ENCODE measurements at places on chromosomes 3 and 15. TPM values are rescaled to one million over a fixed set of nuclear protein-coding genes. Genes with fewer than 3 reads are reported as not detected.

DNA sequence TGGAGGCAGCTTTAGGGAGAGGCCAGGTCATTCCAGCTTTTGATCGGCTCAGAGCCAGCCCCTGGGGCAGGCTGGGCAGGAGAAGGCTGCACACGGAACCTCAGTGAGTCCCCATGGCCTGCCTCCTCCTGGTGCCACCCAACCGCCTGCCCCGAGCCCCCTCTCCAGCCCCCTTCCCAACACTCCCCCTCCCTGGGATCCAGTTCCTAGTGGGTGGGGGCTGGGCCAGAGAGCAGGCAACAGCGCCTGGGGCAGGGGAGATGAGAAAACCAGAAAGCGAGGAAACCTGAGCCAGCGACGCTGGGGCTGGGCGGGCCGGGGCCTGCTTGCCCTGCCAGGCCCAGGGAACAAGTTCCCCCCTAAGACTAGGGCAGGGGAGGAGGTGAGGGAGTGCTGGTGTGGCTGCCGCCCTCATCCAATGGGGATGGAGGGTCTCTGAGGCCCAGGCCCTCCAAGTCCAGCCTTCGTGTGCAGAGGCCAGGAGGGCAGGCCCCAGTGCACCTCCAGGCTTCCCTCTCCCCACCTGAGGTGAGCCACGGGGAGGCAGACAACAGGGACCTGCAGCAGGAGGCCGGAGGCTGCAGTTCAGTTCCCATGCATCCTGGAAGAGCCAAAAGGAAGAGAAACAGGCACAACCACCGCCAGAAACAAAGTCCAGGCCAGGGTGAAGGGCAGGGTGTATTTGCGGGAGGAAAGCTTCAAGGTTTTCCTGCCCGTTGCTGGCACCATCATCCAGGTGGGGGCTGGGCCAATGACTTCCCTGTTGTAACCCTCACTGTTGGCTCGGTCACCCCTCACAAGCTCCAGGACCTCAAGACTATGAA, 4.0 kb upstream of the SEMA3F start:
- H3K4me1 ChIP-seq: peaks cover 5% of the 10 kb centered on the region
- peaks cover 22% of the 10 kb centered on the region for H3K27me3 ChIP-seq
- no peak for DNase-seq
- H3K27ac ChIP-seq: no peak overlapping the region
- H3K36me3 ChIP-seq: no peaks in the 10 kb centered on the region
- H3K4me3 ChIP-seq: no peak overlapping the region

DNA sequence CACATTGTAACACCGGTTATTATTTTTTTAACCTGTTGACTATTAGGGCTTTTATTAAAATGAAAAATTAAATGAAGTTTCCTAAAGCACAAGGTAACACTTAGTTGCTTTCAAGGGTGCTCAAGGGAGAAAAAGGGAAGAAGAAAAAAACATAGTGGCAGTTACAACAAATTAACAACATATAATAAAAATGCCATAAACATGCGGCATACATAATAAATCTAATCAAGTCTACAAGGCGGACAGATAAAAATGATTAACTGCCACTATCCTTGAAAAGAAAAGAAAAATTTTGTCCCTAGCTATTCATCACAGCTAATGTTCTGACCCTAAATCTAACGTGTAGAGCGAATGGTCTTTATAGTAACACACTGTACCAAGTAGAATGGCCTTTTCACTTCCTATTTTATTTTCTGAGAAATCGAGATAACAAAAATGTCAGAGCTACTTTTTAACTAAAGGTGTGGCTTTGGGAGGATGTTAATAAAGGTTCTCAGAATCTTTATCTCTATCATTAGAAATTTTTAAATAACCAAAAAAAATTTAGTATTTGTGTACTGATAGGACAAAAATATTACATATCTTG, 194.9 kb downstream of the FOXP1 start:
- H3K27ac ChIP-seq: peak overlapping the region; percentile 5
- no peaks in the 10 kb centered on the region for H3K27me3 ChIP-seq
- H3K4me3 ChIP-seq: no peak overlapping the region
- peaks cover 66% of the 10 kb centered on the region for H3K4me1 ChIP-seq
- DNase-seq: no peak

- DNase-seq: no peak
- H3K4me1 ChIP-seq: peaks cover 35% of the 10 kb centered on the region
- no peak overlapping the region for H3K27ac ChIP-seq
- H3K4me3 ChIP-seq: no peak overlapping the region
- no peaks in the 10 kb centered on the region for H3K27me3 ChIP-seq
Measured at GRCh38 chr15:92825985-92826384, 74.1 kb upstream of the CHD2 start.

DNA sequence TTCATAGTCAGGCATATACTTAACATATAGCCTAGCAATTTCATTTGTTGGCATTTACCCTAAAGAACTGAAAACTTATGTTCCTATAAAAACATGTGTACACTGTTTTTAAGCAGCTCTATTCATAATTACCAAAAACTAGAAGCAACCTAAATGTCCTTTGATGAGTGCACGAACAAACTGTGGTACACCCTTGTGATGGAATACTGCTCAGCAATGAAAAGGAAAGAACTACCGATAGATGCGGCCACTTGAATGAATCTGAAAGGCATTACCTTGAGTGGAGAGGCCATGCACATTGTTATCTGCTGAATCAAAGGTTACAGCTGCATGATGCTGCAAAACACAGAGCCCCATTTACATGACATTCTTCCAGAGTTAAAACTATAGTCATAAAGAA, 44.7 kb downstream of the CFAP92 start:
- H3K4me3 ChIP-seq: no peak overlapping the region
- peaks cover 8% of the 10 kb centered on the region for H3K27me3 ChIP-seq
- H3K27ac ChIP-seq: no peak overlapping the region
- no peaks in the 10 kb centered on the region for H3K36me3 ChIP-seq
- DNase-seq: no peak

DNA sequence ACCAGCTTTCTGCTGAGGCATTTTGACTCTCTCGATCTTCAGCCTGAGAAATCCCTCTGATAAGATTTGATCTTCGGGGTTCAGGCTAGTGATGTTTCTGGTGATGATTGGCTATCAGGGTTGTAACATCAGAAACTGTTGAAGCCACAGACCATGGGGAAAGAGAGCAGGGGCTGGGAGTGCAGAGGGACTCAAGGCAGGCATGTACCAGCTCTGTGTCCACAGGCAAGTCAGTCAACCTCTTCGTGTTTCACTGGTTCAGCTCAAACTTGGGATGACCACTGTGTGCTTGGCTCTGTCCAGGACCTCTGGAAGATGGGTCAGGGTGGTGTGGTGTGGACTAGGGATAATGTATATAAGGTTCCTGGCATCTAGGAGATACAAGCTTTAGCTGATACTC, 116.5 kb downstream of the EEFSEC start:
- no peaks in the 10 kb centered on the region for H3K4me1 ChIP-seq
- no peak overlapping the region for H3K27ac ChIP-seq
- H3K4me3 ChIP-seq: no peak overlapping the region
- no peak for DNase-seq

DNA sequence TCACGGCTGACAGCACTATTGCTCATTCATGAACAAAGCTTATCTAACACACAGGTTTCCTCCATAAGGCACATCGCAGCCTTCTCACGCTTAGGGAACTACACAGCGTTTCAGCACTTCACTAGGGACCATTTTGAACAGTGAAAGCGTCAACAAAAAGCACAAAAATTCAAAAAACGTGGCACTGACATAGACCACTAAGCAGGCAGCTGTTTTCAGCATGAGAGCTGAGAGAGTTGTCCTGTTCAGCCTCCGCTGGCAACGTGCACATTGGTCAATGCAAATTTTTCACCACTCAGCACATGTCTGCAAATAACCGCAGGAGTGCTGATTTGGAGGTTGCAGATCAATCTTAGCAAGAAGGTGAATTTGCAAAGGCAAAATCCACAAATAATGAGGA, 109.2 kb downstream of the LRRK1 start:
- peaks cover 2% of the 10 kb centered on the region for H3K4me1 ChIP-seq
- peaks cover 9% of the 10 kb centered on the region for H3K27me3 ChIP-seq
- peak; percentile 6 for DNase-seq
- H3K36me3 ChIP-seq: no peaks in the 10 kb centered on the region

- no peak overlapping the region for H3K4me3 ChIP-seq
- H3K27ac ChIP-seq: no peak overlapping the region
- DNase-seq: no peak
- H3K27me3 ChIP-seq: peaks cover 49% of the 10 kb centered on the region
- no peaks in the 10 kb centered on the region for H3K36me3 ChIP-seq
- H3K4me1 ChIP-seq: peaks cover 8% of the 10 kb centered on the region
Measured at GRCh38 chr15:81097116-81097889, 36.8 kb upstream of the CFAP161 start.

The DNAJA4 gene
- 57.4 TPM for total RNA-seq

Data from activated T-helper 2 cell treated with anti-CD3 and anti-CD28 coated beads, Interferon-gamma antibody, Interleukin-2, Interleukin-4, amounts not matched to agents 10 μg/mL and 5 μg/mL and 100 μg/mL, durations not matched to agents 14 hours and 24 hours and 36 hours (primary cell).